ENCODE measurements at places on chromosomes 7 and 10.

GRCh38 chr10:7819121-7819460 is 786 bp downstream of the TAF3 start:
- no peak for DNase-seq

DNA sequence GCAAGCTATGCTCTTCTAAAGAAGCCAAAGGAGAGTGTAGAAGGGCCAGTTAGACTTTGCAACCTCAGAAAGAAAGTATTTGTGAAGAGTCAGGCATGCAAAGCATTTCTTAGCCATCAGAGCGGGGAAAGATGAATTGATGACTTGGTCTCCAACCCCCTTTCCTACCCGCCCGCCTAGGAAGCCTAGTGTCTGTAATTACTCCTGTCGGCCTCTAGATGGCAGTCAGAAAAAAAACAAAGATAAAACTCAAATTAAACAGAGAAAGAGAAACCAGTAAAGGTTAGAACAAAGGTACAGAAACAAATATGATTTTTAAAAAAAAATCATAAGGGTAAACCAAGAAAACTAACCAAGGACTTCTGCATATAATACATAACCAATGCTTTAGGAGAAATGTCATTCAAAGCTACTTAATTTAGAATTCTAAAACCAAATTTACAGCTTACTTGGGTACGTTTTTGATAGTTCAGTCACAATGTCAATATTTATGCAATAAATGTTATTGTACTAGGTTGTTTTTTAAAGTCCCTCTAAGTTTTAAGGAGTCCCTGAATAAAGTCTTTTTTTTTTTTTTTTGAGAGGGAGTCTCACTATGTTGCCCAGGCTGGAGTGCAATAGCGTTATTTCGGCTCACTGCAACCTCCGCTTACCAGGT is 97.6 kb downstream of the LYZL1 start:
- DNase-seq, result no peak

DNA sequence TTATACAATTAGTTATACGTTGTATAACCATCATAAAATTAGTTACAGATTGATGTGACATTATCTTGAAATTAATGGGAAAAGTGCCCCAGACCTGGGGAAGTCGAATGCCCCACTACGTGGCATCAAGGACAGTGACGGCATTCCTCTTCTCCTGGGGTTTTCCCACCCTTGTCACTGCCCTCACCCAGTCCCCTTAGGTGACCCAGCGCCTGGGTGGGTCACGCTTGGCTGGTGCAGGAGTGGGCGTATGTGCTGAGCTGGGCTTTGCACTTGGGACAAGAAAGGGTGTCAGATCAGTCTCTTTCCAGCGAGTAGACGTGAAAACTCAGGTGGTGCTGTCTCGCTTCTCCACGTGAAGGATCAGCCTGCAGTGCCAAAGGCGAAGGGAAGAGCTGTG is 7.6 kb downstream of the FOXK1 start:
- no peak for DNase-seq

DNA sequence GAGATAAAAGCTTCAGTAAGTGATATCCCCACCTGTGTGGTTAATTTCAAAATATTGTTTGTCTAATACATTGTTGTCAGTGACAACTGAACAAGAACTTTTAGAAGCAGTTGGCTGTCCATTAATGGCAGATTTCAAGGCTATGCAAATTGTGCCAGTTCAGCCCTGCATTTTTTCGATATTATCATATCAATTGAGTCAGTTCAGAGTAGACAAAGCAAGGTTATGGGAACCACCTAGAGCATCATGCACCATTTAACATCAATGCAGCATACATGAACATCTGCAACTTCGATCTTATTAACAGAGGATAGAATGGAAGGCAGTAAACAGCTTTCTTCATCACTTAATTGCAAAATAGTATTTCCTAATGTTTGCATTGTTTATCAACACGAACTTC is 180.7 kb upstream of the KAT6B start:
- DNase-seq, result no peak

DNA sequence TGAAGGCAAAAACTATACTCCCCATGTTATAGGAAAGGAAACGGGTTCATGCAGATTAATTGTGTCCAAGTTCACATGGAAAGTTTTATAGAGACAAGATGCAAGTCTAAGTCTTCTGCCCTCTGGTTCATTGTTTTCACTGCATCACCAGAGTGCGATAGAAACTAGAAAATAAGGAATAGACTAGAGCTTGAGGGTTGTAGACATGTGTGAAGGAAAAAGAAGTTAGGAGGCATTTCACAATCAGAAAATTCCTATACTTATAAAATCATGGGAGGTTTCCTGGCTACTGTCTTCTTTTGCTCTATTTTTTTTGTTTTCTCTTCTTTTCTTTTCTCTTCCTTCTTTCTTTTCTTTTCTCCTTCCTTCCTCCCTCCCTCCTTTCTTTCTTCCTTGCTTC is 329.8 kb downstream of the PLXDC2 start:
- no peak for DNase-seq

DNA sequence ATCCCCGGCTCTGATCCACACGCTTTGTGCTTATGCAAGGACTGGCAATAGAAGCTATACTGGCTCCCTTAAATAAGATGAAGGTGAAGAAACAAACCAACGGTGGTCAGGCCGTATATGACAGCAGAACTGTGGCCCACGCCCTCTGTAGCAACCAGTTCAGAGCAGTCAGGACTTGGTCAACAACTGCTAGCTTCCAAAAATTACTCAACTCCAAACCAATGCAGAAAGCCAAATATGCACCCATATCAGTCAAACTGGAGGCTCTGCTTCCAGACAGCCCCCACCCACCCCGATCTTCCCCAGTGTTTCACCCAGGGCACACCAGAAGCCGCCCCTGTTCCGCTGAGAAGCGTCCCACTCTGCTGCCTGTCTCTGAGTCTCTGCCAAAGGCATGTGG is 222.3 kb upstream of the MGMT start:
- no peak for DNase-seq

DNA sequence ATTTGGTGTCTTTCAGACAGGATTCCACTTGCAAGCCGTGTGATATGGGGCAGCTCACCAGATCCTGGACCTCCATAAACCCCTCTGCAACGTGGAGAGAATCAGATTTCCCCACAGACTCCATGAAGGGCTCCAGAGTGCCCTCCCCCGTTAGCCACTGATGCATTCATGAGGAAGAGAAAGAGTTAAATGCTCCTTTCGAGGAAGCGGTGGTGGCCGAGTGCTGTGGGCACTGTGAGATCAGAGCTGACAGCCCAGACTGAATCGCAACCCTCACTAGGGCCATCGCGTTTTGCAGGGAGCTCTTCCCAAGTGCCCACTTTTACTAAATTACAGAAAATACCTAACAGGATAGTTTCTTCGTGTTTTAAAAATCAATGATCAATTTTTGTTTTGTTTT is 226.3 kb upstream of the ZNF32 start:
- no peak for DNase-seq

All from NCI-H446 treated with DMSO at 0.1 percent for 48 hours (cell line).